Cardiac fibroblast (primary cell): ENCODE measurements at places on chromosomes 13 and 19.

DNA sequence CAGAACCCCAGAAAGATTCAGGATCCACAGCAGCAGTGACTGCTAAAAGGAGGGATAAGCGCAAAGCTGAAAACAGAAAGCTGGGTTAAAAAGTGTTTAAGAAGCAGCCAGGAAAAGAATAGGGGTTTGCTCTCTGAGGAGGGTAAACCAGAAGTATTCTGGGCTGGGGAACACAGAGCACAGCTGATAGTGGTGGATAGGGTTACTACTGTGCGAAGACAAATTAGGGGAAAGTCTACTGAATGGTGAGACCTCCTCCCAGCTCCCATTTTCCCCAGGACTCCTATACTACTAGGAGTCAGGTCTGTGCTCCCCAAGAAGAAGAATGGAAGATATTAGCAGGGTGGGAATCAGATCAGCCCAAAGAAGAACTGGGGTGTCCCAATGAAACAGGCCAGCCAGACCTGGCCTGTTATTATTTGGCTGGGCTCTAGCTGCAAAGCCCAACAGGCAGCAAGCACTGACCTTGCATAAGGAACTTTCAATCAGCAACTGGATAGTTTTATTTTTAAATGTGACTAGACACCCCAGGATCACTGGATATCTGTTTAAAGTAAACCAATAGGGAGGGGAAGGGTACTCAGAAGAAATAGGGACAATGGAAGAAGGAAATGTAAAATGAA, 43.5 kb upstream of the SERTM1 start:
- no peak for DNase-seq

- DNase-seq: no peak
Observed at GRCh38 chr13:47665043-47665442, 336.0 kb downstream of the SUCLA2 start.

- no peak for DNase-seq
Observed at GRCh38 chr13:40386586-40386985, 279.9 kb downstream of the FOXO1 start.

DNA sequence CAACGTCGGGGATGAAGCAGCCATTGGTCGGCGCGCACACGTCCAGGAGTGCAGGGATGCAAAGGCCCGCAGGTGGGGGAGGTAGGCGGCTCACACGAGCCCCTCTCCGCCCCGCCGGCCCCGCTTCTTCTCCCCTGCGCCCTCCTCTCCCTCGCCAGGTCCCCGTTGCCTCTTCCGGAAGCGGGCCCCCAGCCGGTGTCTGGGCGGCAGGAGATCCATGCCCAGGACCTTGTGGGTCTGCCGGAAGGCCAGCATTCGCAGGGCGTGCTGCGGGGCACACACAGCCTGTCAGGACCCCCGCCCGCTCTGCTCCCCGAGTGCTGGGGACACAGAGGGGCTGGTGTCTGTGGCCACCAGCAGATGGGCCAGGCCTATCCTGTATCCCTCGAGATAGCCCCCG, 19.7 kb upstream of the MATK start:
- no peak for DNase-seq
